Esophagus squamous epithelium (tissue), 5 donors: ENCODE measurements at places on chromosomes 12 and 14.

DNA sequence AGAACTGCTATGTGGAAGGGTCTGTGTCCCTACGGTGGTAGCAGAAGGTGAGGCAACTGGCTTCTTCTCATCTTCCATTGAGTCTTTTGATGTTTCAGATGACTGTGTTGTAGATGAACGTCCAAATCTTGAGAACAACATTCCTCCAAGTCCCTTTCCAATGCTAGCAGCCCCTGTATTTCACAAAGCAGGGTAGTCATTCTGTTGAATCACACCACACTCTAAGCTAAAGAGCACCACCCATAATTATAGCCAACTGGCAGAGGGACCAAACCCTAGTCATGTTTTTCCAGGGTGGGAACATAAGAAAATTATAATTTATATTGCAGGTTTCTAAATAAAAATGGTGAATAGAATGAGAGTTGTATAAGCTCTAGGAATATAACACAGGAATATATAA is 98.7 kb downstream of the DDHD1 start:
- no peak for DNase-seq

- DNase-seq, result no peak
Measured at GRCh38 chr12:27474344-27474743, 27.8 kb downstream of the SMCO2 start.

GRCh38 chr12:114291389-114292060 is 114.4 kb downstream of the TBX5 start:
- no peak for DNase-seq

DNA sequence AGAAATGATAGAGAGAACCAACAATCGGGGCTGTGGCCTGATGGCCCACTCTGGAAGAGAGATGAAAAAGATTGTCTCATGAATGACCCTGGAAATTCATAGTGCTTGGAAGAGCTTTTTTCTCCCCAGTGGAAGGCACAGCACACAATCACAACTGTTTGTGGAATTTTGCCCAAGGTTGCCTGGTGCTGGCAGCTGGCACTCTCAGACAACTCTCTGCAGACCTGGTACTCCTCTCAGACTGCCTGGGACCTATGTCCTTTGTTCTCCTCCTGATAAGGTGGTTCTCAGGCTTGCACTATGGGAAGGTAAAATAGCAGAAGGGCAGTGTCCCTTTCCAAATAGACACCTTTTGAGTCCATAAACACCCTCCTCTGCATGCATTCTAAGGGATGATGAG is 144.1 kb upstream of the SEL1L start:
- no peak for DNase-seq

- no peak for DNase-seq
Measured at GRCh38 chr12:57772429-57773322, at the start of gene EEF1AKMT3. TSS of gene EEF1AKMT3 (plus strand) at chr12:57772614. CDS start at chr12:57772725, 111 bp downstream.

DNA sequence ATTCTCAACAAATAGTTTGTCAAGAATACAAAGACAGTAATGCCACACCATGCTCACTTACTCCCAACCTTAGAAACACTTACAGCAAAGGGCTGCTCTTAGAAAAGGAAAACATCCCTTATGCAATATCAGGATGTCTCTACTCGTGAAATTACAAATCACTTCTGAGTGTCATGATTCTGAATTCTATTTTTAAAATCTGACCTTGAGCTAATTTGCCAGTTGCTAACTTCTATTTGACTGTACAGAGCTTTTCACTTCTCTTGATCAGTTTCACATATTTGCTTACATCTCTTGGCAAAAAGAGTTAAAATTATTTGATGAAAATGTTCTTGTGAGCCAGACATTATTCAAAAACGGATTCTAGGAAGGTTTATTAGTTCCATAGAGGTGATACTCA is 136.7 kb upstream of the SLC35F4 start:
- no peak for DNase-seq

GRCh38 chr12:113475451-113476175 is 3.9 kb upstream of the LHX5 start:
- no peak for DNase-seq

DNA sequence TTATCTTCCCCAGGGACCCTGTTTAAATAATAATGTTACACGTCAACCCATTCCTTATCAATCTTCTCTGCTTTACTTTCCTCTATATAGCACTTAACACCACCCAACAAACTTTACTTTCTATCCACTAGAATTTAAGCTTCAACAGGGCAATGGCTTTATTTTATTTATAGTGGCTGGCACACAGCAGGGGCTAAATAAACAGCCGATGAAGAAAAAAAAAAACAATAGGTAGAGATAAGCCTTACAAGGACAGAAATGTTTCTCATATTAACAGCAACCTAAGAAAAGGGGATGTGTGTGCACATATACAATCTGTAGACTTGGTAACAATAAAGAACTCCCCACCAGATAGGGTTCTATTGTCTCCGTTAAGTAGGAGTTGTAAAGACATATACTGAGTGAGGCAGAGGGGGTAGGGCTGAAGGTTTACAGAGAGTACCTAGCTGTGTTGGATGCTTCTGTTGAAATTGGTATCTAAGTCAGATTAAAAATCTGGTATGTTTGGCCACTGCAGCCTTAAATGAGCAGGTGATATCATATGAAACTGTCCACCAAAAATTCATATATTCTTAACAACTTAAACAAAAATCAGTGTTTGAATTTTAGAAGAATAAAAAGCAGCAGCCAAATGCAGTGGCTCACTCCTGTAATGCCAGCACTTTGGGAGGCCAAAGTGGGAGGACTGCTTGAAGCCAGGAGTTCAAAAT is 24.7 kb upstream of the AP4S1 start:
- DNase-seq, result no peak

GRCh38 chr14:102982852-102983470 is 60.5 kb downstream of the AMN start:
- DNase-seq, result no peak

DNA sequence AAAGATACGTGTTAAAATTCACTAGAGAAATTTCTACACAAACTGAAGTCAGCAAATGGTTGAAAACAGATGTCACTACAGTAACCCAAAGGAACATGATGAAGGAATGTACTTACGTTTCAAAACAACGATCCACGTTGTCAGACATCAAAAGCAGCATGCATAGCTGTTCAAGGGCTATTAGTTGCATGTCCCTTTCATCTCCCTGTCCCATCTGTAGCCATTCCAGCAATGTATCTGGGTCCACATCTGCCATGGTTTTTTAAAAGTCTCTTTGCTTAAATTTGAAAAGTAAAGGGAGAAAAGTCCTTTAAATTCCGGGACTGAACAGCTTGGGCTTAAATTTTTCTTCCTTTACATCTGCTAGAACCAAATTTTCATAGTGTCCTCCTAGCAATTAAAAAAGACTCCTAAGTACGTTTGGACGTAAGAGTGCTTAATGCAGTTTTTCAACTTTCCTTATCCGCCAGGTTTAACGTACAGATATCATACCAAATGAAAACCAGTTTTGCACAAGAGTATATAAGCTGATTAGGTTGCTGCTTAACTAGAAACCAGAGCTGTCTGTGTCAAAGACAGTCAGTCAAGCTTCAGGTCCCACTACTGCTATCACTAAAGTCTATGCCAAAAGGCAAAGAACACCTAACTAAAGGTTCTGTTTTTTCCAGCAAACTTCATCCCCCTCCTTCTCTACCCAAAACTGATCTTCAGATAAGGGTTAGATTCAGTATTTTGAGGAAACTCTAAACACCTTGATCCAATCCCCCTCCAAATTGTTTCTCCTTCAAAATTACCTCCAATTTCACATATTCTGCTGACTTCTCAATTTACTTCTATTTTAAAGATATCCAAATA is 1.7 kb downstream of the HECTD1 start:
- no peak for DNase-seq

- no peak for DNase-seq
Measured at GRCh38 chr12:10167599-10167998, 4.3 kb downstream of the OLR1 start.

- DNase-seq, result no peak
Measured at GRCh38 chr12:56206452-56207166, 15.1 kb downstream of the RNF41 start.

- no peak for DNase-seq
Measured at GRCh38 chr14:35047976-35048513, 2.0 kb downstream of the FAM177A1 start.

- no peak for DNase-seq
Measured at GRCh38 chr14:69848903-69849391, 30.3 kb upstream of the SMOC1 start.

GRCh38 chr12:114670291-114670980 is 13.5 kb downstream of the TBX3 start:
- no peak for DNase-seq

DNA sequence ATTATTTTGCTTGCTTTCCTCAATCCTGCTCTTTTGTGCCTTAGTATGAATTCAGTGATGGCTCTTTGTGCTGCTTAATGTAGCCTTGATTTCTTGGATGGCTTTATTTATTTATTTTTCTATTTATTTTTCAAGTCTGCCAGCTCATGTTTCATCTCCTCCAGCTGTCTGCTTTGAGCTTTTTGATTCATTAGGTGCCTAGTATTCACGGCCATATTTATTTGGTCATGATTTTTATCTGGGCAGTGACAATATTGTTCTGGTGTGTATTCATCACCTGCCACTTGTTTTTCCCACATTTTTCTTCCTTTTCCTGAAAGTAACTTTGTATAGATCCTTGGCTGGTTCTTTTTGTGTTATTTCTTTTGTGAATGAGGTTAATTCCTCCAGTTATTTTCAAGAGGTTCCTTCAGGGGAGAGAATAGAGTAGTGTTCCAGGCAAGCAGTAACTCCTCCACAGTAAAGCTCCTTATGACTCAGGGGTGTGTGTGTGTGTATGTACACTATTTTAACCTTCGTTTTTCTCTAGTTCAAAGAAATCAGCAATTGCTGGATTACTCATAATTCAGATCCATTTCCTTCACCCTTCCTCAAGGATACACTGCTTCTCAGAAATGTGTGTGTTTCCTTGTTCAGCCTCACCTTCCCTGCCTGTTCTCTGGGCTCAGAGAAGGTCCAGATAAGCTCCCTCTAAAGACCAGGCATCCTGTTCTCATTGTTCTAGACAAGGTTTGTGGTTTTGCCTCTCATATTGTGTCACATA is 51.6 kb upstream of the PMCH start:
- no peak for DNase-seq

GRCh38 chr12:25801734-25802133 is 156.7 kb upstream of the RASSF8 start:
- no peak for DNase-seq

GRCh38 chr12:108930756-108931155 is 50.9 kb downstream of the DAO start:
- no peak for DNase-seq

GRCh38 chr12:83514372-83514771 is 827.7 kb downstream of the TMTC2 start:
- no peak for DNase-seq

- no peak for DNase-seq
Measured at GRCh38 chr12:45666816-45667215, 62.7 kb upstream of the ARID2 start.
